ENCODE measurements at places on chromosomes 1 and 21.

DNA sequence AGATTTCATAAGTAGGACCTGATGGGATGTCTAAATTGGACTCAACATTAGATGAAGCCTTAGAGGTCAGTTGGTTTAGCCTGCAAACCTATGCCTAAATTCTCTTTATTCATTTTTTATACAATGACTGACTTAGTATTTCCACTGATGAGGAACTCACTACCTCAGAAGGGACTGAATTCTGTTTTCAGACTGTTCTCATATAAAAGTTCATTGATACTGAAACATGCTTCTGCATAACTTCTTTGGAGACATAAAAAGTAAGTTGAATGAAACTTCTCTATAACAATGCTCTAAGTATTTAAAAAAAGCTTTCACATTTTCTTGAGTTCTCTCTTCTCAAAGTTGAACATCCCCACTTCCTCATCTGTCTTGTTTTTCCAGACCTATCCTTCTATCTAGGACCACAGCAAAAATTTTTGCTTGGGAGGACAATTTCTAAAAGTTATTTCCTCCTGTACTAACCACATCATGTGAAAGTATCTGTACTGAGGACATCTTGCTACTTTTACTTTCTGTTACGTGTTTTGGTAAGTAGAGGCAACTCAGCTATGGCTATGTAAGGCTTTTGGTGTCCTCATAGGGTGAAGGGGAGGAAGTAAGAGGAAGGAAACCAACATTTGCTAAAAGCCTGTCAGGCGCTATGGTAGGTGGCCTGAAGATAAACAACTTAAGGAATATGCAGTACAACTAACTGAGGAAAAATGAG lies 64.1 kb downstream of the USP24 start:
- DNase-seq: no peak

DNA sequence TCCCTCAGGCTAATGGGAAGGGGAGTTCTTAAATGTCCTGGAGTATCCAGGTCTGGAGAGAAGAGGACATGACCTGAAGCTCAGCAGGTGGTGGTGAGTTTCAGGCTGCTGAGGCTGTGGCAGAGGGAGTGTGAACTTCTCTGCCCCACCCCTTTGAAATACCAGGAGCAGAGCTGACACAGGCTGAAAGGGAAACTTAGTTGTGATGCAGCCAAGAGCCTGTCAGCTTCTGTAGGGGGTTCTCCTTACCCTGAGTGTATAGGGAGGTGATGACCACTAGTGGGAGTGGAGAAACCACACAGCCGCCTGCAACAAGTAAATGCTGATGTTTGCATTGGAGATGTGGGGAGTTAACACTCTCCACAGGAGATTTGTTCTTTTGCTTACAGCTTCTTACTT lies 152.3 kb downstream of the FCRL5 start:
- no peak for DNase-seq

DNA sequence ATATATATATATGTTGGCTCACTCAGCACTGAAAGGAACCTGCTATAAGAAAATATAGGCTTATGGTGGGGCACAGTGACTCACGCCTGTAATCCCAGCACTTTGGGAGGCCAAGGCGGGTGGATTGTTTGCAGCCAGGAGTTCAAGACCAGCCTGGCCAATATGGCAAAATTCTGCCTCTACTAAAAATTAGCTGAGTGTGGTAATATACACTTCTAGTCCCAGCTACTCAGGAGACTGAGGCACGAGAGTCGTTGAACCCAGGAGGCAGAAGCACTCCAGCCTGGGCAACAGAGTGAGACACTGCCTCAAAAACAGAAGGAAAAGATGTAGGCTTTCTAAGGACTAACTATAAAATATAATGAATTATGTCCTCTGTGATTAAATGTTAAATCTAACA lies 14.6 kb upstream of the MUTYH start:
- no peak for DNase-seq

DNA sequence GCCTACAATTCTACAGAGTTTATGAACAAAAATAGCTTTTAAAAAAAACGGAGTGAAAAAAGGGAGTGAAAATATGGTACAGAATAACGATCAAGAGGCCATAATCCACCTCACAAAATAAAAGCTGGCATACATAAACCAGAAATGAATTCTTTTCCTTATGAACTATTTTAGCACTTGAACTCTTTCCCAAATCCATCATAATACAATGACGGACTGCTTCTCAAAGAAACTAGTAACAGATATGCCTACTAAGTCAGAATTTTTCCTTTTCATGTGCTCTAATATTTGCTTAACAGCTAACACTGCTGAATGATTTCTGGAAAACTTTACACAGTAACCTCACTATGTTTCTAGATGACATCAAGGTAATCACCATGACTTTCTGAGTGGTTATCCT lies 144.0 kb downstream of the EIF4G3 start:
- DNase-seq: no peak

GRCh38 chr1:27548858-27549719 lies 54.9 kb downstream of the AHDC1 start:
- no peak for DNase-seq

DNA sequence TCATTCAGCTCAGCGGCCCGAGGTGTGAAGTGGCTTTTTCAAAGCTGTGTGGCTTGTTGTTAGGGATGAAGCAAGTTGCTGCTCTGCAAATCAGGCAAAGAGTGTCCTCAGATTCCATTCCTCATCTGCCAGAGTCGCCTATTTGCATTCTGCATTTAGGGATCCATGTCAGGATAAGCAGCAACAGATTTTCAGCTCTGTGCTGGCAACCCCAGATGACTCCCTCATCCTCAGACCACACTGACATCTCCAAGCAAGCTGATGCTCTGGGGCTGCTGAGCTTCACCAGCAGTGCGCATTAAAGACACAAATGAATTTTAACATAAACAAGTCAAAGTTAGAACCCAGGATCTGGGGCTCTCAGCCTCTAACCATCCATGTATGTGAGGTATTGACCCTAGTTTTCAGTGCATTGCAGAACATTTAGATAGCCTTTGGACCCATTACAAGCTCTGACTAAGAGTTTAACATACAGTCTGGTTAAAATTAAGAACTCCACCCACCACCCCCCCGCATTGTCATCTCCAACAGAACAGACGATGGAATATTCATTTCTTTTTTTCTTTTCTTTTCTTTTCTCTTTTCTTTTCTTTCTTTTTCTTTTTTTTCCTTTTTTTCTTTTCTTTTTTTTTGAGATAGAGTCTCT lies 10.9 kb downstream of the CFAP107 start:
- DNase-seq: no peak

- DNase-seq: no peak
Measured at GRCh38 chr21:32520875-32521735, 64.2 kb downstream of the TCP10L start.

- no peak for DNase-seq
Measured at GRCh38 chr1:208344202-208344857, 100.1 kb upstream of the PLXNA2 start.

DNA sequence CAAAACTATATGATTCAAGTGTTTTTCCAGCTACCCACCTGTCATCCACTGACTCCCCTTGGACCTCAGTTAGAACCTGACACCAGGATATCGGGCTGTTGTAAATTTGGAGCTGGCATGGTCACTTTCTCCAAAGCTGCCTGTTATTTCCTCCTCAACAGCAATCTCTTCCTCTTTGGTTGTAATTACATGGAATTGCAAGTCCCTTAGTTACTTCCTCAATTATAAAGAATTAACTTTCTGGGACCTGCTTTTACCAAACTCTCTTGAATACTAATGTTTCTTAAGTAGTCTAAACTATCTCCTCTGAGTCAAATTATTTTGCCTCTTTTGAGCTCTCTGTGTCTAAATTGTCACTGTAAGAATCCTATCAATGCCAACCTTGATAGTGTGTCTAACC lies 150.3 kb upstream of the SGIP1 start:
- no peak for DNase-seq

DNA sequence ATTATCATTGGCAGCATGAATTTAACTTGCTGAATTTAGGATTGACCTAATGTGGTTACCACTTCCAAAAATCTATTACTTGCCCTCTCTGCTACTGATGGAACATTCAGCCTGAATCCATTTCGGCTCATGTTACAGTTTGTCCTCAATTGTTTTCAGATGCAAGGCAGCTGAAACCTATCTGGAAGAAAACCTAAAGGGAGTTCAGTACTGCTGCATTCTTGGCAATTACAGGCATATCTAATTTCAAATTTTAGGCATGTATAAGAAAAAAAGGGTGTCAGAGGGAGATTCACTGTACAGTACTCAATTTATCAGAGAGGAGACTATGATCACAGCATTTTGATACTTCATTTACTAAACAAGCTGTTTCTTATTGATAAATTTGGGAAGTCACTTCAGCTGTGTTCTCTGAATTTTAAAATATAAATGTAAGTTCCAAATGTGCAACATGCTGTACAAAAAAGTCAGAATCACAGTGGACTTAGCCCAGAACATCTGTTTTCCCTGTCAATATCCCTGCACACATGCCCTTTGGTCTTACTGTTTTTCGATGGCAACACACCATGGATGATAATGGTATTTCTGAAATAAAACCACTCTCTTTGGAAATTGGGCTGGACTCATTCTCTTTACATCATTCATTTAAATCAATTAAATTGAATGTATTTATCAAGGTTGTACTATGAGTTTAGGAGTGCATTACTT lies 651.6 kb upstream of the ADGRL4 start:
- no peak for DNase-seq

- no peak for DNase-seq
Measured at GRCh38 chr1:84742653-84743052, 52.4 kb upstream of the SSX2IP start.

- no peak for DNase-seq
Measured at GRCh38 chr1:116066868-116067565, 44.2 kb upstream of the MAB21L3 start.

DNA sequence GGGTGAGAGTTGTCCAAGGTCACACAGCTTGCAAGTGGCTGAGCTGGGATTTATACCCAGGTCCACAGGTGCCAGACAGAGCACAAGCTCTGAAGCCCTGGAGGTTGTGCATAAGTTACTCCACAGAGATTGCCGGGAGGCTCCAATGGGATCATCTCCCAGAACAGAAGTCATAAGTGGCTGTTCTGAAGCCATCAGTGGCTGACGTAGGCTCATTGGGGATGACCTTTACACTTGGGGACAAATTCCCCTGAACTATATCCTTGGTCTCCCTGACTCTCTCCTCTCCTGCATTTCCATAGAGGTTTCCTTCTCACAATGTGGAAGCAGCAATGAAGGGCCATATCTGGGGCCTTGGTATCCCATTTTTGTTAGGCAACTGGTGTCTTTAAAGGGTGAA lies 37.0 kb upstream of the IFNLR1 start:
- DNase-seq: no peak

DNA sequence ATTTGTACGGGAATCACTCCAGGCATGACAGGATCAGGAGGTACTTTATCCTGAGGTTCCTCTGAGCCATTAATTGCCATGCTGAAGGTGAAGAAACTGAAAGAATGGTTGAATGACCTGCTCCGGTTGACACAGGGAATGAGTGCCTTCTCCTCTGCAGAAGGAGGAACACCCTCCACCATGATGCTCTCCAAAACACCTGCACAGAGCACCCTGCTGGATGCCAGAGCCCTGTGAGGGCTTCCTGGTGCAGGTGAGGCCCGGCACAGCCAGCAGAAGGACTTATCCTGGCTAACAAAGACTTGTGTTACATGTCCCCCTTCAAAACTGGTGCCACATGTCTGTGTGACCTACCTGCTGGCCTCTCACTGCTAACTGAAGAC lies 14.3 kb upstream of the LBR start:
- no peak for DNase-seq

DNA sequence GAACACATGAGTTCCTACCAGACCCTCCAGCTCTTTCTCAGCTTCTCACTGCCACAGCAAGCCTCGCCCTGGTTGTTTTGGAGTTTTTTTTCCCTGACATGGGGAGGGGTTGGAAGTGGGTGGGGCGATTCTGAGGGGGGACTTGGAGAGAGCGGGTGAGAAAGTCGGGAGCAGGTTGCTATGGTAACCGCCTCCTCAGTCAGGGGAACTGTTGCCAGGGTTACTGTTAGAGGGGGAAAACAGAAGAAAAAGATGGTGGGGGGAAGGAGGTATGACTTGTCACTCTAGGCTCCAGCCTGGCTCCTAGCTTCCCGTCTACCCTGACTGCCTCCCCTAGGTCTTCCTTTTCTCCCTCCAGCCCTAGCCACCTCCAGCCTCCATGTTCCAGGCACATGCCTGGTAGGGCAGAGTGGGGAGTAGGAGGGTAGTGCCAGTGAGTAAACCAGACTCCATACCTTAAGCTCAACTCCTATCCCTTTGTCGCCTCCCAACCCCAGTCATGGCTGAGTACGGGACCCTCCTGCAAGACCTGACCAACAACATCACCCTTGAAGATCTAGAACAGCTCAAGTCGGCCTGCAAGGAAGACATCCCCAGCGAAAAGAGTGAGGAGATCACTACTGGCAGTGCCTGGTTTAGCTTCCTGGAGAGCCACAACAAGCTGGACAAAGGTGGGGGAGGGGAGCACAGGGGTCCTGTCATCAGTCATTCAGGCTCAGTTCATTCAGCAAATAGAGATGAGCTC lies 6.0 kb downstream of the PEA15 start:
- DNase-seq: no peak

DNA sequence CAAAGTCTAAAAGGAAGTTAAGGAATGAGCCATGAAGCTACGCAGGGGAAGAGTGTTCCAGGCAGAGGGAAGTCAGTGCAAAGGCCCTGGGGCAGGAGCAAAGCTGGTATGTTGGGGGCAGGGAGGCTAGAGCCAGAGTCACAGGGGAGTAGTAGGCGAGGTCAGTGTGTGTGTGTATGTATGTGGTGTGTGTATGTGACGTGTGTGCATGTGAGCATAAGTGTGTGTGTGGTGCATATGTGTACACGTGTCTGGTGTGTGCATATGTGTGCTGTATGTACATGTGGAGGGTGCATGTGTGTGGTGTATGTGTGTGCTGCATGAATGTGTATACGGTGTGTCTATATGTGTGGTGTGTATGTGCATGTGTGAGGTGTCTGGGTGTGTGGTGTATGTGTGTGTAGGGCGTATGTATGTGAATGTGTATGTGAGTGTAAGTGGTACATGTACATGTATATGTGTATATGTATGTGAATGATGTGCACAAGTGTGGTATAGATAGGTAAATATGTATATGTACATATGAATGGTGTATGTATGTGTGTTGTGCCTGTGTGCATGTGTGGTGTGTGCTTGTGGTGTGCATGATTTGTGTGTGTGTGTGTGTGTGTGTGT lies 20.8 kb upstream of the NID1 start:
- DNase-seq: no peak

- no peak for DNase-seq
Measured at GRCh38 chr1:1129381-1129821, 13.5 kb upstream of the C1orf159 start.

GRCh38 chr1:234990874-234991801 lies 137.5 kb downstream of the TOMM20 start:
- no peak for DNase-seq

- DNase-seq: no peak
Measured at GRCh38 chr1:83787246-83787998, 211.5 kb downstream of the TTLL7 start.

DNA sequence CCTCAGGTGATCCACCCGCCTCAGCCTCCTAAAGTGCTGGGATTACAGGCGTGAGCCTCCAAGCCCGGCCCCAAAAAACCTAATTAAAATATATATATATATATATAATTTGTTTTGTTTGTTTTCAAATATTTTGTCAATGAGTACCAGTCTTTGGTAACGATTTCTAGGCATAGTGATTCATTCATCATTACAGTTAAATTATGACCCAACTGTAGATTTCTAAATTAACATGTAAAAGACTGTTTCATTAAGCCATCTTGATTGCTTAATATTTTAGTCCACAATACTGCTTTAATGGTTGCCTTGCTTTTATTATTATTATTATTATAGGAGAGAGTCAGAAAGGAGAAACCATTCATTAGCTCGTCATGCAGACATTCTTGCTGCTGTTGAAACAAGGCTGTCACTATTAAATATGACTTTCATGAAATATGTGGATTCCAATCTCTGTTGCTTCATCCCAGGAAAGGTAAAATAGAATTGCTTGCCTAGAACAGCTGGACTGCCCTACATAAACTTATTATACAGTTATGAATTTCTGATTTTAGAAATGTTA lies 19.9 kb downstream of the FBXO28 start:
- DNase-seq: no peak

Measured in stimulated activated CD8-positive, alpha-beta memory T cell treated with anti-CD3 and anti-CD28 coated beads, Interleukin-4, amount 100 ng/mL, for 1 hour (primary cell).